Neural progenitor cell (in vitro differentiated cells): ENCODE measurements at places on chromosomes 16 and 17. TPM values are rescaled to one million over a fixed set of nuclear protein-coding genes. Genes with fewer than 3 reads are reported as not detected.
A peak's percentile ranks its signal among the peaks of the same experiment; 100 is the strongest.

DNA sequence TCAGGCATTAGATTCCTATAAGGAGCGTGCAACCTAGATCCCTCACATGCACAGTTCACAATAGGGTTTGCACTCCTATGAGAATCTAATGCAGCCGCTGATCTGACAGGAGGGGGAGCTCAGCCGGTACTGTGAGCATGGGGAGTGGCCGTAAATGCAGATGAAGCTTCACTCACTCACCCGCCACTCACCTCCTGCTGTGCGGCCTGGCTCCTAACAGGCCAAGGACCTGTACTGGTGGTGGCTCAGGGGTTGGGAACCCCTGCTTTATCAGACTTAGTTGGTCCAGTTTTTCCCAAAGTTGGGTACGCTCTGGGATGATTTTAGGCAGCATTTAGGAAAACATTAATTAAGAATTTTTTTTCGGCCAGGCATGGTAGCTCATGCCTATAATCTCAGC lies 103.8 kb downstream of the MARF1 start:
- no peaks in the 10 kb centered on the region for H3K27me3 ChIP-seq
- no peaks in the 10 kb centered on the region for H3K36me3 ChIP-seq
- H3K27ac ChIP-seq: no peak overlapping the region
- peak; percentile 55 for DNase-seq
- H3K4me1 ChIP-seq: no peaks in the 10 kb centered on the region
- no peak overlapping the region for H3K4me3 ChIP-seq

The KRT222 gene
- total RNA-seq: 0.39 and 2.8 TPM in 2 replicates

DNA sequence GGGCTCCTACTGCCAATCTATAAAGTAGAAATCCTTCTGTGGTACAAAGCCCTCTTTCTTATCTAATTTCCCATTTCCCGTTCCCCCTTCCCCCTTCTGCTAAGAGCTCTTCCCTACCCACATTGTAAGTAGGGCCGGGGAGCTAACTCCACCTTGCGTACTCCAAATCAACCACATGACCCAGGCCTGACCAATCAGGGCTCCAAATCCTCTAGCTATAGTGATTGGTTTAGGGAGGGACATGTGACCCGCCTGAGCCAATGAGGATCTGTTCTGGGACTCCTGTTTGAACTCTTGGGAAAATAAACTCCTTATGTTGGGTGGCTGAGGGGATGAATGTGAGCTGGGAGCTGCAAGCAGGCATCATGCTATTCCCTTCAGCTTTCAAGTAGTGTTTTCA lies 40.9 kb upstream of the MEOX1 start:
- no peak overlapping the region for H3K4me3 ChIP-seq
- no peaks in the 10 kb centered on the region for H3K36me3 ChIP-seq
- H3K27me3 ChIP-seq: no peaks in the 10 kb centered on the region
- peaks cover 8% of the 10 kb centered on the region for H3K4me1 ChIP-seq

The SLC9A5 gene
- total RNA-seq: 2.5 and 4.2 TPM in 2 replicates

DNA sequence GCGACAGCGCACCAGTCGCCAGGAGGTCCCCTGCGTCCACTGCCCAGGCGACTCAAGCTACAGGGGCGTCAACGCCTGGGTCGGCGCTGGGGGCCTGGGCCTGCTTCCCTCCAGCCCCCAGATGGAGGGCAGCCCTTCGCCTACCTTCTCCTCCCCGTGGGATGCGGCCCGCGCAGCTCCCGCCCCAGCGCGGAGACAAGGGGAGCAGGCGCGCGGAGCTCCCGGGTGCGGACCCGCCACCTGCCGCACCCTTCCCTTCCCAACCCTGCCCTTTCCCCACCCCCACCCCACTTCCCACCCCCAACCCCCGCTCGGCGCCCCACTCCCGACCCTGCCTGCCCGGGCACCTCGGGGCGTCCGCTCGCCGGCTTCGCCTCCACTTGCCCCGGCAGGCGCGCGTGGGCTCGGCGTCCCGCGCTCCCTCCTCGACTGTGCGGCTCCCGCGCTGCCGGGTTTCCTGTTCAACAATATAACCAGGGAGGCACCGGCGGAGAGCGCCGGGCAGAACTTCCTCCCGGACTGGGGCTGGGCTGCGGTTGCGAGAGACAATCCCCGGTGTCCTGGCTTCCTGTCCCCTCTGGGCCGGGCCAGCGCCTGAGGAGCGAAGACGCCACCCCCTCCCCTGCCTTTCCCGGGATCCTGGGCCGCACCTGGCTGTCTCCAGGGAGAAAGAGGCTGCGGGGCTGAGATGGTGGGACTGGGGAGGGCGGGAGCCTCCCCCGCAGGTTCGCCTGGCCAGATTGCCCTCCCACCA lies at the start of gene ARHGAP27:
Gene ARHGAP27 (minus strand): TSS at position 466 of the 754 bp plus-strand sequence. CDS start 2,591 bp downstream, outside the sequence.
- peak within 1 kb of the TSS; percentile 61 for H3K4me3 ChIP-seq
- H3K27ac ChIP-seq: no peak within 1 kb of the TSS
- peak; percentile 54 for DNase-seq
- H3K27me3 ChIP-seq: peaks cover 71% of the 10 kb centered on the region
- peaks cover 10% of the 10 kb centered on the region for H3K4me1 ChIP-seq
- no peaks in the 10 kb centered on the region for H3K36me3 ChIP-seq

GRCh38 chr17:9432134-9432885 lies 143.3 kb downstream of the STX8 start:
- H3K27me3 ChIP-seq: no peaks in the 10 kb centered on the region
- H3K27ac ChIP-seq: no peak overlapping the region
- H3K4me3 ChIP-seq: no peak overlapping the region
- peaks cover 6% of the 10 kb centered on the region for H3K4me1 ChIP-seq

The FBXW10 gene
- 0.15 and 0.24 TPM in 2 replicates for total RNA-seq

DNA sequence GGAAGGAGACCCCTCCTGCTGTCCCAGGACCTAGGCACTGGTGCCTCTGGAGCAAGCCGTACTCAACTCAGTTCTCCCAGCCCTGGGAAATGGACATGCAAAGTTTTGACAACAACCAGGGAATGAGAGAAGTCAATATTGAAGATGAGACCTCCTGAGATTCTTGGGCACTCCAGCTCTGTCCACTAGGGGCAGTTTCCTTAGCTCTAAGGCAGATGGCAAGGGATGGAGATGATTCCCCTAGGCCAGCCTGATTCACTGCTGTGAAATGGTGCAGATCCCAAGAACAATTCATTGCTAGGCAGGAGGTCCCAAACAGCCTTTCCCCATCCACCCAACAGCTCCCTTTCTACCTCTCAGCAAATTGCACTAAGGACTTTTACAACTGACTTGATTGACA lies 20.5 kb upstream of the SDR42E2 start:
- no peak overlapping the region for H3K27ac ChIP-seq
- H3K27me3 ChIP-seq: no peaks in the 10 kb centered on the region
- no peaks in the 10 kb centered on the region for H3K4me1 ChIP-seq
- H3K4me3 ChIP-seq: no peak overlapping the region
- no peaks in the 10 kb centered on the region for H3K36me3 ChIP-seq

DNA sequence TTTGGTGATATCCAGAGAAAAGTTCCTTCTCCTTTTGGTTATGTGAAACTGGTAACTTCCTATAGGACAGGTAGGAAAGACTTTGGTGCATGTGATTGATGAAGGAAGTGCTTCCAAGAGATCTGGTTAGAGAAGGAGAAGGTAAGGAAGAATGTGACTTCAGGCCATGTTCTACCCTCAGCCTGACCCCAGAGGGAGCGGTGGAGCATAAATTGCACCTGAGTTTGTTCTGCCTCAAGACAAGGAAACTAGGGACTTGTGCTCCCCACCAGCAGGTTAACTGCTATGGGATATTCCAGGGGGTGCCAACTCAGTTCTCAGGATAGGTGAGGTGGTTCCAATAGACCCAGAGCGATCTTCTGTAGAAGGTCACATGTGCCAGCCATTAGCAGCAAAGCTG lies 299.3 kb upstream of the XYLT1 start:
- no peak for DNase-seq
- no peaks in the 10 kb centered on the region for H3K27me3 ChIP-seq
- no peak overlapping the region for H3K27ac ChIP-seq
- no peak overlapping the region for H3K4me3 ChIP-seq
- H3K36me3 ChIP-seq: no peaks in the 10 kb centered on the region

DNA sequence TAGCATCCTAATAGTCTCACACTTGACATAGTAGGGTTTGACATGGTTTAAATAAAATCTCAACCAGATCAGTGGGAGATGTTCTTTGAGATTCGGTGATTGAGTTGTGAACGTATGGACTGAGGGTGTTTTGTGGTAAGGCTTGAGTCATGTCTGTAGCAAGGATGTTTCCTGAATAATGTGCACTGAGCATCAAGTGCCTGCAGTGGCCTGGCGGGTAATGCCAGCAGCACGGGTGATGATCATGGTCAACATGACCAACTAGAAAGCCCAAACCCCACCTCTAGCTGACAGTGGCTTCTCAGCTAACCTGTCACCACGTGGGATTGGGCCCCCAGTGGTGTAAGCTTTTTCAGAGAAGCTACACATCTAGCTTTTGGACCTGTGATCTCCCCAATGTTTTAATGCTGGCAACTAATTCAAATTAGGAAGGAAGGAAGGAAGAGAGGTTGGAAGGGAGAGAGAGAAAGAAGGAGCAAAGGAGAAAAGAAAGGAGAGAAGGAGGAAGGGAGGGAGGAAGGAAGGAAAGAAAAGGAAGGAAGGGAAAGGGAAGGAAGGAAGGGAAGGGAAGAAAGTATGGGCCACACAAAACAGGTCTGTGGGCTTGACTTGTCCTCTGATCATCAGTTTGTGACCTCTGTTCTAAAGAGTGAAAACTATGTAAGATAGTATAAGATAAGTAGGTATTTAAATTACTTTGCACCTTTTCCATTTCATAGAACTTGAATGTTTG lies 55.4 kb downstream of the WWOX start:
- no peaks in the 10 kb centered on the region for H3K27me3 ChIP-seq
- no peak for DNase-seq
- H3K27ac ChIP-seq: no peak overlapping the region

DNA sequence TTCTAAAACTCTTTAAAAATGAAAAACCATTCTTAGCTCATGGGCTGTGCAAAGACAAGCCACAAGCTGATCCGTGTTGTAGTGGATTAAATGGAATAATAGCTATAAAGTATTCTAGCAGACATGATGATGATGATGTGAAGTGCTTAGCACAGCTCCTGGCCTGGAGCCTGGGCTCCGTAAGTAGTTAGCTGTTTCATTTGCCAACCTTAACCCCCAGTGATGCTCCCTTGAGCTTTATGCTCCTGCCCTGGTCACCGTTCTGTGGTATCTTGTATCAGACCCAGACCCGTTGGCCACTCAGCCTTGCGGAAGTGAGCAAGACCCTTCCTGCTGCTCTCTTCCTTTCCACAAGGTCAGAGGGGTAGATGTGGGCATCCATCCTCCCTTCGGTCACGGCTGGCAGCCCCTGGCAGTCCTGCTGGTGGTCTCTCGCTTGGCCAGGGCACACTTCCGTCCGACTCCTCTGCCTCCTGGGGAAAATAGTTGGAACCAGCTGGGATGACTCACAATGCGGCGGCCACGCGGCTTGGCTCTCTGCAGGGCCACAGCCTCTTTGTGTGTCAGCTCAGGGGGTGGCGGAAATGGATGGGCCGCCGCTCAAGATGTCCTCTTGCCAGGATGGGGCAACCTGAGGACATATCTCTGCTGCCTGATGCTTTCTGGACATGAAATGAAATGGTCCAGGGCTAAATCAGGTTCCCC lies 79.1 kb downstream of the GPR139 start:
- no peaks in the 10 kb centered on the region for H3K27me3 ChIP-seq
- H3K27ac ChIP-seq: no peak overlapping the region
- H3K4me1 ChIP-seq: no peaks in the 10 kb centered on the region
- no peaks in the 10 kb centered on the region for H3K36me3 ChIP-seq

- H3K36me3 ChIP-seq: no peaks in the 10 kb centered on the region
- H3K4me1 ChIP-seq: no peaks in the 10 kb centered on the region
- H3K27ac ChIP-seq: no peak overlapping the region
- H3K4me3 ChIP-seq: no peak overlapping the region
- no peaks in the 10 kb centered on the region for H3K27me3 ChIP-seq
Observed at GRCh38 chr16:70482624-70483023, 28.2 kb downstream of the FCSK start.

- no peaks in the 10 kb centered on the region for H3K27me3 ChIP-seq
- H3K4me3 ChIP-seq: no peak overlapping the region
- H3K27ac ChIP-seq: no peak overlapping the region
- no peak for DNase-seq
- peaks cover 7% of the 10 kb centered on the region for H3K4me1 ChIP-seq
Observed at GRCh38 chr17:69608808-69609472, 194.4 kb downstream of the MAP2K6 start.

- H3K27ac ChIP-seq: no peak overlapping the region
- H3K36me3 ChIP-seq: no peaks in the 10 kb centered on the region
- no peak for DNase-seq
- no peak overlapping the region for H3K4me3 ChIP-seq
- no peaks in the 10 kb centered on the region for H3K4me1 ChIP-seq
Observed at GRCh38 chr16:83397601-83398291, 410.0 kb upstream of the HSBP1 start.

The KLHL10 gene
- 0.65 TPM in 1 of 2 replicates, not detected in the other for total RNA-seq

DNA sequence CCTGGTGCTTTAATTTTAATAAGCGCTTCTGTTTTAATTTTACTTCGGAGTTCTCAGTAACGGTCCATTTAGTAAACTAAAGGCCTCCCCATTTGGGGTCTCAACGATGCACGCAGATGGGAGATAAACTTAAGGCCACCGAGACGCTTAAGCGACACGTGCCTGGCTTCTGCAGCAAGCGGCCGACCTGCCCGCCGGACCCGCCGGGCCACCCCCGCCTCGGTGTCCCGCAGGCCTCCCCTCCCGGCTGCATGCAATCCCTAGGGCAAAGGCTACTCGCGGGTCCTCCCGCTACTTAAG lies 592 bp downstream of the GCSH start:
- no peaks in the 10 kb centered on the region for H3K4me1 ChIP-seq
- H3K36me3 ChIP-seq: peaks cover 4% of the 10 kb centered on the region
- H3K27ac ChIP-seq: peak overlapping the region; percentile 88
- peak overlapping the region; percentile 78 for H3K4me3 ChIP-seq
- no peak for DNase-seq

The TTLL6 gene
- 6.8 and 17.4 TPM in 2 replicates for total RNA-seq

- no peaks in the 10 kb centered on the region for H3K36me3 ChIP-seq
- peak; percentile 28 for DNase-seq
- H3K4me3 ChIP-seq: no peak overlapping the region
- H3K27ac ChIP-seq: no peak overlapping the region
Observed at GRCh38 chr16:87305505-87306391, 11.4 kb downstream of the C16orf95 start.

The NGFR gene
- total RNA-seq: 6.6 and 18.4 TPM in 2 replicates

DNA sequence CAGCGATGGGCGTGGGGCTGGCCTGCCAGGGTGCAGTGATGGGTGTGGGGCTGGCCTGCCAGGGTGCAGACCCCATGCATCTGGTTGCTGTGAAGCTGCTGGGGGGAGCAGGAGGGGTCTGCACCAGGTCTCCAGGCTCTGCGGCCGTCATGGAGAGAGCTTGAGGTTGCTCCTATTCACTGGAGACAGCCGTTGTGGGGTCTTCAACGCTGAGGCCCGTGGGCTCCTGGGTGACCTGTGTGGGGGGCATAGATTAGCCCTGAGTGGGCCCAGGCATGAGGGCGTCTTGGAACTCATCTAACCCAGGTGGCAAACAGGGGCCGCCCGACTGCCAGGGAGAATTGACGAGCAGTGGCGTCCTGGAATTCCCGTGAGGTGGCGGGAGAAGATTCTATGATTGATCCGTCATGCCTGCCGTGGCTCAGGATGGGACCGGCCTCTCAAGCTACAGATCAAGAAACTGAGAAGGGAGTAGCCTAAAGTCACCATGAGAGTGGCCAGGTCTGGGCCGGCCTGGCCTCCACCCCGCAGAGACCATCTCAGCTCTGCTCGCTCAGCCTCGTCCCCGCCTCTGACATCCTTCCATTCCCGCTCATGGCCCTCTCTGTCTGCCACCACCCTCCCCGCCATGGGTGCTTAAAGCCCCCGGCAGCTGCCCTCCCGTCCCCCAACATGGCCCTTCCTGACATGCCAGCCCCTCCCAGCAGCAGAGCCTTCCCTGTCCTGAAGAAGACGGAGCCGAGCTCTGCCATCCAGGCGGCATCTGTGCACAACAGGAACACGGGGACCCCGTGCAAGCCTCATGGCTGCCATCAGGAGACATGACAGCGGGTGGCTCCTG lies 50.7 kb upstream of the ACSF3 start:
- peaks cover 3% of the 10 kb centered on the region for H3K27me3 ChIP-seq
- no peak for DNase-seq
- no peaks in the 10 kb centered on the region for H3K36me3 ChIP-seq
- H3K4me1 ChIP-seq: peaks cover 1% of the 10 kb centered on the region
